ENCODE measurements at places on chromosomes 2 and 18. TPM values are rescaled to one million over a fixed set of nuclear protein-coding genes. Genes with fewer than 3 reads are reported as not detected.

DNA sequence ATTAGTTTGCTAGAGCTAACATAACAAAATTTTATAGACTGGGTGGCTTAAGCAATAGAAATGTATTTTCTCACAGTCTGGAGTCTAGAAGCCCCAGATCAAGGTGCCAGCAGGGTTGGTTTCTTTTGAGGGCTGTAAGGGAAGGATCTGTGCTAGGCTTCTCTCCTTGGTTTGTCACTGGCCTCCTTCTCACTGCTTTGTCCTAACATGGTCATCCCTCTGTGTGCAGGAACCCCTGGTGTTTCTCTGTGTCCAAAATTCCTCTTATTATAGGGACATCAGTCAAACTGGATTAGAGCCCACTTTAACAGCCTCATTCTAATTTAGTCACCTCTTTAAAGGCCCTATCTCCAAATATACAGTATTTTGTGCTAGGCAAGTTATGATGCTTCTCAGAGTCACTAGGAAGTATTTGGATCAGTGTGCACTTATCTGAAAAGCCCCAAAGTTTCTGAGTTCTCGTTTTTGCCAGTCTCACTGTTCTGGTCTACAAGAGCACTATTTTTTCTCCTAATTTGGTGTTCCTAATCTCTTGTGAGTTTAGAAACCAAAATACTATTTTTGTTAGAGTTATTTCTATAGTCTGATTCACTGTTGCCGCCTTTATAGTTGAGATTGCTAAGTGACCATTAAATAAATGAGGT lies 29.0 kb downstream of the ZC3H6 start:
- DNase-seq: no peak

DNA sequence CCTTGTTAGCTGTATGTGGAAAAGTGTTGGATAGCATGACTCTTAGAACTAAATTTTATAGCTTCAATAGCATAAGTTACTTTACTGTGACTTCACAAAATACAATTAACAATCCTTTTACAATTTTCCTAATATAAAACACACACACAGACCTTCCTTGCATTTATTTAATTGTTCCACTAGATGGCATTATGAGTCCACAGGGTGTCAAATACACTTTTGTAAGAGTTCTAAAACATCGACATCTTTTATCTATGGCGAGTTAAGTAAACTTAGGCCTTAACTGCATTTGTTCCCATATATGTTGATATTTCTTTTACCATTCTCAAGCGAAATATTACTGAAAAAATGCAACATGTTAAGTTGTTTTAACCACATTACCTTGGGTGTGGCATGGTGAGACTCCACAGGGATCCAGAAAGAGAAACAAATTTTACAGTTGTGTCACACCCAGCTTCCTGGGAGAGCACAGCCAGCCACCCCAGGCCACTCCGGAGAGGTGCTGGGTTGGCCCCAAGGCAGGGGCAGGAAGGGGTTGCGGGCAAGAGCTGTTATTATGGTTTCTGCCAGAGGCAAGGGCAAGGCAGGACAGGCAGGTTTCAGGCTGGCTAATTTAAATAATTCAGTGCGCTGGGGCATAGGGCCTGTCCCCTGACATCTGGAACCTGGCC lies 312.4 kb upstream of the MC4R start:
- peak; percentile 21 for DNase-seq

GRCh38 chr2:25076749-25077148 lies 34.9 kb downstream of the EFR3B start:
- DNase-seq: peak; percentile 12

DNA sequence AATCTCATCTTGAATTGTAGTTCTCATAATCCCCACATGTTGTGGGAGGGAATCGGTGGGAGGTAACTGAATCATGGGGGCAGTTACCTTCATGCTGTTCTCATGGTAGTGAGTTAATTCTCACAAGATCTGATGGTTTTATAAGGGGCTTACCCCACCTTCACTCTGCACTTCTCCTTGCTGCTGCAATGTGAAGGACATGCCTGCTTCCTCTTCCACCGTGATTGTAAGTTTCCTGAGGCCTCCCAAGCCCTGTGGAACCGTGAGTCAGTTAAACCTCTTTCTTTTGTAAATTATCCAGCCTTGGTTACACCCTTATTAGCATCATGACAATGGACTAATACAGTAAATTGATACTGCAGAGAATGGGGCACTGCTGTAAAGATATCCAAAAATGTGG lies 57.9 kb downstream of the SCN7A start:
- no peak for DNase-seq

GRCh38 chr2:158099716-158100115 lies 2.0 kb upstream of the UPP2 start:
- DNase-seq: peak; percentile 32

- no peak for DNase-seq
Measured at GRCh38 chr2:237861875-237862527, 2.6 kb downstream of the RAMP1 start.

GRCh38 chr2:189702071-189702470 lies 27.6 kb downstream of the ANKAR start:
- DNase-seq: peak; percentile 20

DNA sequence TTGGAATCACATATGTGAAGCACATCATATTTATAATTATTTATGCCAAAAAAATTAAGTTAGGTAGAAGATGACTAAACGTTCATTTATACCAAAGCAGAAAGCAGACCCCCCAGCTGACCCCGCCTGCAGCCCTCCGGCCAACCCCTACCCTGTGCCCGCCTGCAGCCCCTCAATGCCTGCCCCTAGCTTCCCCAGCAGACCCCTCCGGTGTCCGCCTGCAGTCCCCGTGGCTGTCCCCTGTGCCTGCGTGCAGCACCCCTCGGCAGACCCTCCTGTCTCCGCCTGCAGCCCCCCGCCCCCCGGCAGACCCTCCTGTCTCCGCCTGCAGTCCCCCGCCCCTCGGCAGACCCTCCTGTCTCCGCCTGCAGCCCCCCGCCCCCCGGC lies 136.2 kb downstream of the NFATC1 start:
- no peak for DNase-seq

DNA sequence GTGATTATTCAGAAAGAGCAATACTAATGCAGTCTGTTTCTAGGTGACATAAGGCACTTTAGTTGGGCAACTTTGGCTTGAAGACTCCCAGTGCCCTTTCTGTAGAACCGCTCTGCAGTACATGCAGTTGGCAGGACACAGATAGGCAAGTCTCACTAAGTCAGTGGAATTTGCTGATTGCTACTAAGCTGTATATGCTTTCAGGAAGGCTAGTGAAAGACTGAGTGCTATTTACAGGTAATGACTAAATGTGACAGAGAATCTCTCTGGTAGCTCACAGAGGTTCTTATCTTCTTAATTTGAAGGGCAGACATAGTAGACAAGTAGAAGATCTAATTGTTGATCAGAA lies 243.0 kb downstream of the WDPCP start:
- DNase-seq: no peak

- peak; percentile 65 for DNase-seq
Measured at GRCh38 chr2:88540346-88540745, 86.9 kb downstream of the EIF2AK3 start.

GRCh38 chr18:76750269-76750668 lies 72.1 kb upstream of the ZNF236 start:
- DNase-seq: no peak

DNA sequence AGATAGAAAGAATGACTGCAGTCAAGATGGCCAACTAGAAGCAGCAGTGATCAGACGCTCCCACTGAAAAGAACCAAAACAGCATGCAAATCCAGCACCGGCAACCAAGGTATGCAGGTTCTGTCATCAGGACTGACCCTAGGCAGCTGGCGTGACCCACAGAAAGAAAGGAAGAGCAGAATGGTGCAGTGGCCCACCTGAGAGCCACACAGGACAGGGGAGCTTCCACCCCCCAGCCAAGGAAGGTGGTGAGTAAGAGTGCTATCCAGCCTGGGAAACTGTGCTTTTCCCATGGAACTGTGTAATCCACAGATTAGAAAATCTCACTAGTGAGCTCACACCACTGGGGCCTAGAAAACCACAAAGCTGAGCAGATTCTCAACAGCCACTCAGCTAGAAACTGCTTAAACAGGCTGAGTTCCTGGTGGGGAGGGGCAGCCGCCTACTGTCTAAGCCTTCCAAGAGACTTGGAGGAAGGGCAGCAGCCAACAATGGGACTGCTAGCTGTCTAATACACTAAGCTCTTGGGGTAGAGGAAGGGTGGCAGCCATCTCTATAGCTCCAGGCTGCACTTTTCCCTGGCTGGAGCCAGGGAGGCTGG lies 127.9 kb downstream of the EVA1A start:
- no peak for DNase-seq

- DNase-seq: no peak
Measured at GRCh38 chr2:103986001-103986400, 867.9 kb upstream of the POU3F3 start.

DNA sequence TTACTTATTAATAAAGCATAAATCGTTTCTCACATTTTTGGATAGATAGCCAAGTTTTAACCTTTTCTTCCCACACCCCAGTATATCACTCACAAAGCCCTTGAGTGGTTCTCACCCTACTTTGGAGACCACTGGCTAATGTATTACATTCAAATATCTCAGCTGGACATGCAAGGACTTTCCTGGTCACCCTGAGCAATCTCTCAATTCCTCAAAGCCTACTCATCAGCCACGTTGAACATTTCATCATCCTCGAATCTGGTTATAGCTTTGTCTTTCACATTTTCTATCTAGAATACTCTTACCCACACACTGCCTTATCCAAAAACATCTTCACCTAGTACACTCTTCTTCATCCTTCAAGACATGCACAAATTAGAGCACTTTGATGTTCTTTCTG lies 71.1 kb upstream of the MAPRE2 start:
- peak; percentile 63 for DNase-seq

- DNase-seq: no peak
Measured at GRCh38 chr2:236012155-236012554, 156.0 kb downstream of the GBX2 start.

GRCh38 chr2:205934443-205934842 lies 151.5 kb downstream of the INO80D start:
- DNase-seq: no peak

DNA sequence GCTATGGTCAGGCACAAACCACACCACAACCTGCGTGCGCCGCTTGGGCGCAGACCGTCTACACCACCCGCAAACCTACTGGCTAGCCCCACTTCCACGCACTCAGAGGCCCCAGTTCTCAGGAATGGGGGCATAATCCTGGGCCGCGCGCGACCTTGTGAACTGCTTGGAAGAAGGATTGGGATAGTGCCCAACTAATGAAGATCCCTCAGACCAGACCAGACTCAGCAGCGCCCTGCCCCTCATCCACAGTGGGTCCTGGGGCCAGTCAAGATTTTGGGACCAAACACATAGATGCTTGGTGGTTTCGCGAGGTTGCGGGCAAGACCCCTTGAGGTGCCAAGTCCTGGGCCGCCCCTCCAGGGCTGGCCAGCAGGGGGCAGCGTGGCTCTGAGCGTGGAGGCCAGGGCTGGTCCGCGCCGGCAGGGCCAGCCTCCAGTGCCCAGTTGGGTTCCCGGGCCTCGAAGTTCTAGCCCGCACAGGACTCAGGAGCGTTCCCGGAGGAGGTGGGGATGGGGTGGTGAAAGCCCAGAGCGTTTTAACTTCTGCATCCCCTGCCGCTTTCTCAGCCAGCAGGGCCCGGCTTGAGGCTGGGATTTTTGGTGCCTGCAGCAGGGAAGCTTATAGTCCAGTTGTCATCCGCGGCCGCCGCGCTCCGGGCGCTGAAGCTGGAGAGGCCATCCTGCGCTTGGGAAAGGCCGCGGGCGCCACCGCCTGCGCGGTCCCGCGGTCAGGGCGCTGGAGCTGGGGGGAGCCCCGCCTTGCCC lies 8.3 kb downstream of the OSR1 start:
- DNase-seq: no peak

GRCh38 chr2:128606837-128607236 lies 288.2 kb upstream of the HS6ST1 start:
- DNase-seq: no peak

DNA sequence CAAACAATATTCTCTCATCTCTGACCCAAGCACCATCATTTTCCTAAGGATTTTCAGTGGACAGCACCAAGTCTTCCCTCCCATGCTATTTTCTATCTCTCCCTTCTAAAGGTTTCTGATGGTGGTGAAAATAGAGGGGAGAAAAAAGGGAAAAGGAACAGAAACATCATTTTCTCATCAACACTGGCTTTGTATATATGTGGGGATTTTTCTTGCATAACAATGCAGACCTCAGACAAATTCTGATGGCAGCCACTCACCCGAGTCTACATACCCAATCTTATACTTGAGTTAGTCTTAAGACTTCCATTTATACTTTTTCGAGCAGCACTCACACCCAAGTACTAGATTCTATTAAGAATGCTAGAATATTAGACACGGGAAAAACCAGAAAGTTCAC lies 95.8 kb downstream of the TMEM163 start:
- DNase-seq: no peak

DNA sequence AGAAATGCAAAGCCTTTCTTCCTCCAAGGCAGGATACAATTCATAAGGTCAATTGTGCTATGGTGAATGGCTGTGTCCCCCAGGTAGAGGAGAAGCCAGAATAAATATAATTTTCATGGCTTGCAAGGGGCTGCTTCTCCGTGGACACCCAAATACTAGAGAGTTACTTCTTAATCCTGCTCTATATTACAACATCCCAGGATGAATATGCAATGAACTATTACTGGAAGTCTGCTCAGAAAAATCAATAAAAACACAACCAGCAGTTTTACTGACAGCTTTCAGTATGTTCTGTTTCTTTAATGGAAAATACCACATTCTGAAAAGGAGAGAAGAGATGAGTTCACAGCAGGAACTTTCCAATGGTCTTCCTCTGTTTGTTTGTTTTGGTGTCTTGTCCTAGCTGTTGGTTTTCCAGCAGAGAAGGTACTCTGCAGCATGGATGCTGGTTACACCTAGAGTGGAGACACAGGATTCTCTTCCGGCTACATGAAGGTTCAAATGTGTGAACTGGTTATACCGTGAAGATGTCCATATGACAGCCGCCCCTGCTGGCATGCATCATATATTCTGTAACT lies 213.0 kb downstream of the PID1 start:
- no peak for DNase-seq

Gene UGT1A5
- total RNA-seq: not detected

Gene LYG2
- total RNA-seq: not detected

Gene IL1RN
- total RNA-seq: not detected

Gene CRYBA2
- total RNA-seq: not detected

Gene MMADHC
- total RNA-seq: 155 TPM

Gene FKBP1B
- total RNA-seq: 11.7 TPM

Gene SPC25
- total RNA-seq: 34.6 TPM

Gene CYP27C1
- 0.32 TPM for total RNA-seq

Gene REG3A
- not detected for total RNA-seq

Gene SIX3
- not detected for total RNA-seq
